NCI-H226 (cell line): ENCODE measurements at places on chromosomes 12 and 14.

GRCh38 chr14:45051180-45051579 lies 32.7 kb upstream of the PRPF39 start:
- no peak for DNase-seq

DNA sequence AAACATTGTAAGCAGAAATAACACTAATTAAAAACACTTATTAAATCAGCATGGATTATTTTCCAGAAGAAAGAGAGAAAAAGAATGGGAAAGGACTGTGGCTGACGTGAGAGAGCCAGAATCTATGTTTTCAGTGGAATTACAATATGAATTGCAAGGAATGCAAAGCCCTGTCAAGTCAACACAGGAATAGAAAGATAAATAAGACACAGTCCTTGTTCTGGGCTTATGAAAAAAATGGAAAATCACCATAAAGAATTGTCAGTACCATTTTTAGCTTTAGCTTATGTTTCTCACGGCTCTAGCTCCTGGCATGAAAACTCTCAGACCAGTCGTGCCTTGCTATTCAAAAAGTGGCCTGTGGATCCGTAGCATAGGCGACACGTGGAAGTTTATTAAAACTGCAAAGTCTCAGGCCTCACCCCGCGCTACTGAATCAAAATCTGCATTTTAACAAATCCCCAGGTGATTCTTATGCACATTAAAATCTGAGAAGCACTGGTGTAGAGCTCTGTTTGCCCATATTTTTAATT lies 549.1 kb downstream of the RPS29 start:
- no peak for DNase-seq

DNA sequence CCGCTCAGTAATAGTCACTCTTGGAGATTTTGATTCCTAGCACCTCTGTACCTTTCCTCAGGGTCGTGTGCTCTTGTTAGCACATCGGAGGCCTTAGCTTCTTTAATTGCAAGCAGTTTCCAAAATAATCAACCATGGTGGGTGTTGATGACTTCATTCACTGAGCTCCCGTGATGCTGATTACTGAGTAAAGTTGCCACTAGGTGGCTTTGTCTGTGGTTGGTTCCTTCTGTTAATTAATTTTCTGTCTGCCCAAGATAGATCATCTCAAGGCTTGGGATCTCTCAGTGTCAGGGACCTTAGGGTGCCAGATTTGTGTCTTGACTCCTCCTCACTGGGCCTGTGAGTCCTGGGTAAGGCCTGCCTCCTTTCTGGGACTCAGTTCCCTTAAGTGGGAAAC lies 54.3 kb downstream of the PTPN11 start:
- no peak for DNase-seq

DNA sequence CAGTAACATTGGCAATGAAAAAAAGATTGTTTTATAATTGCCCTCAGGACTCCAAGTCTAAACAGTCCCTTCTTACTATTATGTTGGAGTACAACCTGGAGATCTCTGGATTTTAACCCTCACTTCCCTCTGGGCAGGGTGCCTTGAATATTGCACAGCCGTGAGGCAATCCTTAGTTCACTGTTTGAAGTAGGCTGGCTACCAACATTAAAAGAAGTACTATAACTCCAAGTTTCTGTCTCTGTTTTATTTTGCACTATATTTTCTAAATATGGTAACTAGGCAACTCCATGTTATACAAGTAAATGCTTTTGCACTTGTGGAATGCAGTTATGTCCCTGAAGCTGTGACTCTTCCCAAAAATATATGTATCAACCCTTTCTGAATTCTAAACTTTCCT lies 490.7 kb downstream of the EGLN3 start:
- no peak for DNase-seq

GRCh38 chr12:7750350-7750749 lies 3.2 kb upstream of the CLEC4C start:
- DNase-seq = no peak

GRCh38 chr12:71492604-71493003 lies 53.0 kb downstream of the LGR5 start:
- DNase-seq = no peak

- DNase-seq = peak; percentile 41
Observed at GRCh38 chr12:32920506-32921085, 24.0 kb upstream of the PKP2 start.

GRCh38 chr12:98699586-98699985 lies 54.5 kb downstream of the APAF1 start:
- DNase-seq = no peak

DNA sequence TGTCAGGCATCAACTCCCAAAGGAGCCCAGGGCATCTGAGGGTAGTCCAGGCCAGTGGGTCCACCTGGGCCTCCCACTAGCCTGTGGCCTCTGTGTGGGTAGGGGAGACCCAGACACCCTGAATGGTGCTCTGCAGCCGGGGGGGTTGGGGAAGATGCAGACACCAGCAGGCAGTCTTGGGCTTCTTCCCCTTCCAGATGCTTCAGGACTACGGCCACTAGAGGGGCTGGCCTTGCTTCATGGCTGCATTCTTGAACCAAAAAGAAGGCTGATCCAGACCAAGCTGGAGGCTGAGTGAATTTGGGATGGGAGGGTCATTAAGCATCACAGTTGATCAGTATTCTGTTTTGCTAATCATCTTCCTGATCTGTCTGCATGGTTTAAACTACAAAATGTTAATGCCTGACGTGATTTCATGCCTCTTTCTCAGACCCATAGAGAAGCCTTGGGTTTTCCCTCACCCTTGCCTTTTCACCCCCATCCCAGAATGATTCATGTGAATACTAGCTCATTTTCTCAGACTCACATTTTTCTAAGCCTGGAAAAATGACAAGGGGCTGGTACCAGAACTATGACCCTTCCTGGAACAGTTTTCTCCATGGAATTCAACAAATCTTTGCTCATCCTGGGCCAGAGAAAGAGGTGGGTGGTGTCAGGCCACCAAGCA lies 134.2 kb downstream of the NTF3 start:
- DNase-seq = no peak

- no peak for DNase-seq
Observed at GRCh38 chr14:100188392-100189030, 29.1 kb upstream of the DEGS2 start.

DNA sequence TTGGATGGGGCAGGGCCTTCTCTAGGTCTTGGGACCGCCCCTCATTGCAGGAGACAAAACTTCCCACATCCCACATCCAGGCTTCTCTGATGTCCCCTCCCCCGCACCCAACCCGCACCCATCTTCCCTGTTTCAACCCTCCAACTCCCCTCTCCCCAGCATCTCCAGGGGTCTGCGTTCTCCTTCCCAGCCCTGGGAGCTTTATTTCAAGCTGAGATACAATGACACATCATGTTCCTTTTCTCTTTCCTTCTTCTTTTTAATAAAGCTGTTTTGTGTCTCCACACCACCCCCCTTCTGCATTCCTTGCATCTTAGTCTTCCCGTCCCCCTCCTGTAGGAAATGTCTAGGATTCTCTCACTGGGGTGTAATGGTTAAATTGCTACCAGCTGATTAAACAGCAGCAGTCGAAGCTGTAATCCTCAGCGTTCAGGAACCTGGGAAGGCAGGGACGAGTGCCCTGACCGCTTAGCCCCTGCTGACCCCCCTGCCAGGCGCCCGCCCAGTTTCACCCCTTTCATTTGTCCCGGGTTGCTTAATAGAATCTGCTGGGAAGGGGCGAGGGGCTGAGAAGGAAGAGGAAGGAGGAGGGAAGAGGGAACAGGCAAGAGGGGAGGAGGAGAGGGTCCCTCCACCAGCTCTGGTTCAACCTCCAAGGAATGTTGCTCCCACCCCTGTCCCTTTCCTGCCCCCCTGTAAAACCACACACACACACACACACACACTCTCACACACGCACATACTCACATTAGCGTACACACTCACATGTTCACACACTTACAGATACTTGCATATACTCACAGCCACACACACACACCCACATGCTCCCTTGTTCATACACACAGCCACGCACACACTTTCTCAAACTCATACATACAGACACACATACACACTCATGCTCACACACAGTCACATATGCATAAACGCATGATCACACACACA lies 104.5 kb upstream of the MED13L start:
- DNase-seq = peak; percentile 91

DNA sequence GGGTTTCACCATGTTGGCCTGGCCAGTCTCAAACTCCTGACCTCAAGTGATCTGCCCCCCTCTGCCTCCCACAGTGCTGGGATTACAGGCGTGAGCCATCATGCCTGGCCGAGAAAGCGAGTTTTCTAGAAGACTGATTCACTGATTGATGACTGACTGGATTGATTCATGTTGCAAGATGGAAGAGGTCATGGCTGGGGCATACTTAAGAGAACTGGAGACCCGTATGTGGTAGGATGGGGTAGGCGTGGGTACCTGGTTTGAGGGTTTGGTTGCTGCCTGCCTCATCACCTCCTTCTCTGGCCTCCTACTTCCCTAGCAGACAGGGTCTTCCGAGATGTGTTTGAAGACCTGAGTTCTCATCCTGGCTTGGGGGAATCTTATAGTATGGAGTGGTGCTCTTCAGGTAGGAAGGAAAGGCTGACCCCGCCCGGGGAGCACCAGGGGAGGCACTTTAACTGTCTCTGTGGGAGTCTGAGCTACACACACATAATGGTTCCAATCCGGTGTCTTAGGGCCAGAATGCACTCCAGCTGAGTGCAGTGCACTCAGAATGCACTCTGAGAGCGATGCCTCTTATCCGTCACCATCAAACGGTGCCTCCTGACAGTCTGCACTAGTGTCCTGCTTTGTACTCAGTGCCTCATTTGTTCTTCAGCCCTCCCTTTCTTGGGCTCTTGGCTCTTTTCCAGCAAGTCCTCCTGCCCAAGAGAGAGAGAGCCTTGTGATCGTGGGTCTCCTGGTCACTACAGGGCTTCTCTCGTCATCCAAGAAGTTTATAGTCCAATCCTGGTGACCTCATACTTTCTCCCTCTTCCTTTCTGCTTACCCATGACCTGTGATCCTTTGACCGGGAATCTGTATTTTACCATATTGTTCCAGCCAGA lies 19.7 kb downstream of the PLEKHG3 start:
- no peak for DNase-seq

DNA sequence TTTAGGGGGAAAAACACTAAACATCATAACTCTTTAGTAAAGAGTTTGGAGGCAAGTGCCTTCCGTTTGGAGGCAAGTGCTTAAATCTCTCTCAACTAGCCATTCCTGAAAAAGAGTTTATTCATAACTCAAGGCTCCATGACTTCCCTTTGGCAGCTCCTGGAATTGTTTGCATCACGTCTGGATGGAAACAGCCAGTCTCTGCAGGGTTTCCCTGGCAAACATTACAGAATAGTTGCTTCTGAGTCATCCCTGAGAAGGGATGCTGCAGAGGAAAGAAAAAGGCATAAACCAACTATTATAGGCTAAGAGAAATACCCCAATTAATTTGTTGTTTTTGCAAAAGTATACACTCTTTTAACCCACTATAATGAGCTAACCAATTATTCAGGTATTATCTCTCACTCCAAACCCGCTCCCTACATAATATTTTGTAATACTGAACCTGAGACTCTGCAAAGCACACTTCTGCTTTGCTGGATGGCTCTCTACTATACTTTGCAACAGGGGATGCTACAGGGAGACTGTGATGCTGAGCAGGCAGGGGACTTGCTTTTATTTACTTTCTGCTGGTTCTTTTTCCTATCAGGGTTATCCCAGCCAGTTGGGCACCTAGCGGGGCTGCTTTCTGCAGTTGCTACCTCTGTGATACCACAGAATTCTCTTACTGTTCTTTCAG lies 497.7 kb downstream of the FUT8 start:
- peak; percentile 80 for DNase-seq

GRCh38 chr12:130537051-130537450 lies 179.0 kb downstream of the RIMBP2 start:
- DNase-seq = no peak

- no peak for DNase-seq
Observed at GRCh38 chr14:24250354-24250753, 7.9 kb upstream of the TINF2 start.

GRCh38 chr14:53432378-53432802 lies 279.3 kb upstream of the DDHD1 start:
- peak; percentile 52 for DNase-seq

DNA sequence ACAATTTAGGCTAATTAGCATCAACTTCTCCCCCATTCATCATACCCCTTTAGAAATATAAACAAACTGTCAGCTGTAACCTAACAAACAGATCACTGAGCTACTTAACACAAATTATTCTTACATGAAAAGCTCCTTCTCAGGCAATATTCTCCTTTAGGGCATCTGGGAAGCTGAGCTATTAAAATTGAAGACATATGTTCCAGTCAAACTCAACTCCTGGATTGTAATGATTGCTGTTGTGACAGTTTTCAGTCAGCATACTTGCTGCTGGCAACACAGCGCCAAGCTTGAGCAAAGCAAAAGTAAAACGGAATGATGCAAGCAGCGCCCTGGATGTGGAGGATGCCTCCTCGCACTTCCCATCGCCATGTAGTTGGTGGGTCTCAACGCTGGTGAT lies 82.4 kb downstream of the SLC25A21 start:
- no peak for DNase-seq

GRCh38 chr12:86349196-86349595 lies 93.0 kb upstream of the MGAT4C start:
- no peak for DNase-seq

GRCh38 chr14:68866991-68867533 lies 74.2 kb upstream of the ZFP36L1 start:
- DNase-seq = no peak

DNA sequence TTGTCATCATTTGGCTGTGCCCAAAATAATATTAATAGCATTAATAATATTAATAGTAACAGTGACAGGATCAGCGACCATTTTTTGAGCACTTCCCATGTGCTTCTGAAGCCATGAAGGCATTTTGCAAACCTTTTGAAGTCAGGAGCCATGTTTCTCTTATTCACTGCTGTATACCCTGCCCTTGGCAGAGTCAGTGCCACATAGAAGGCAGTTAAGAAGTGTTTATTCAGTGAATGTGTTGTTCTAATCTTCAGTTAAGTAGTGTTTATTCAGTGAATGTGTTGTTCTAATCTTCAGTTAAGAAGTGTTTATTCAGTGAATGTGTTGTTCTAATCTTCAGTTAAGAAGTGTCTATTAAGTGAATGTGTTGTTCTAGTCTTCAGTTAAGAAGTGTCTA lies 319.7 kb upstream of the NAV3 start:
- no peak for DNase-seq

DNA sequence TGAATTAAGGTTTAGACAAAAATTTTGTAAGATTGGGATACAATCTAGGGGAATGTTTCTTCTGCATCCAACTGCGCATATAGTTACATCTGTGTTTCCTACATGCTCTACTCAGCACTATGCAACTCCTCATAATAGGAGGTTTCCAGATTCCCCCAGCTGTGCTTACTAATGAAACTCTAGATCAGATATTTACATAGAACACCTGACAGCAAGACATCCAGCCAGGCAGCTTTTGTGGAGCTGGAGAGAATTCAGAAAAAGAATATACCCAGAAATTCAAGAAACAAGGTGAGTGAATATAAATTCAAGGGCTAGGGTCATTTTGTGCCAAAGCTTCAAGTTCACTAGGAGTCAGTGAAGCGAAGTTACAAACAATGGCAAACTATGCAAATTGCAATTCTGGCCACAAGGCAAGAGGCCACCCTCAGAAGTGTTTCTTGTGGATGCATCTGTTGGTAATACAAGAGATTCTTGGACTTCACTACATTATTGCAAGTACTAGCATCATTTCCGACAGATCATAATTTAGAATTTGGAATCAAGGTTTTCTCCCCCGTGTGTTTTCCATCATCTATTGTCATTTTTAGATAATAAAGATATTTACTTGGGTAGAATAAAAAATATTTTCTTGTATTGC lies 341.2 kb upstream of the NAV3 start:
- DNase-seq = no peak
